ENCODE measurements at places on chromosomes 5 and 9.

GRCh38 chr5:71782771-71783770 lies 64.0 kb downstream of the CARTPT start:
- peak; percentile 93 for DNase-seq

GRCh38 chr5:173926359-173926758 lies 38.2 kb downstream of the CPEB4 start:
- no peak for DNase-seq

GRCh38 chr9:107732781-107733522 lies 243.4 kb upstream of the KLF4 start:
- DNase-seq: no peak

DNA sequence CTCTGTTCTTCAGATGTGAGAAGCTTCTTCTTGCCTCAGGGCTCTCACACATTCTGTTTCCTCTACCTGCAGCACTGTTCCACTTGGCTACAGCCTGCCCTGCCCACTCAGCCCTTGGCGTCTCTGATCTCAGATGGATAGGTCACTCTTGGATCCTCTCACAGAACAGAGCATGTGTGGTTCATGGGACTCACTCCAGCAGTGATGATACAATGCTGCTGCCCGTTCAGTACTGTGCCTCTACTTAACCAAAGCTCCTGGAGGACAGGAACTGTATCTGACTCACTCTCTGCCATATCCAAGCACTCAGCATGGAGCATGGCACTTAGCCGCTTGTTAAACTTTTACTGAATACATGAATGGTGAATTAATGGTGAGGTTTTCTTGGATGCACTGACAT lies 3.4 kb upstream of the SPINK4 start:
- DNase-seq: no peak

GRCh38 chr5:39471836-39472508 lies 47.2 kb upstream of the DAB2 start:
- DNase-seq: no peak

GRCh38 chr9:74953235-74953751 lies 581 bp upstream of the C9orf40 start:
- no peak for DNase-seq

DNA sequence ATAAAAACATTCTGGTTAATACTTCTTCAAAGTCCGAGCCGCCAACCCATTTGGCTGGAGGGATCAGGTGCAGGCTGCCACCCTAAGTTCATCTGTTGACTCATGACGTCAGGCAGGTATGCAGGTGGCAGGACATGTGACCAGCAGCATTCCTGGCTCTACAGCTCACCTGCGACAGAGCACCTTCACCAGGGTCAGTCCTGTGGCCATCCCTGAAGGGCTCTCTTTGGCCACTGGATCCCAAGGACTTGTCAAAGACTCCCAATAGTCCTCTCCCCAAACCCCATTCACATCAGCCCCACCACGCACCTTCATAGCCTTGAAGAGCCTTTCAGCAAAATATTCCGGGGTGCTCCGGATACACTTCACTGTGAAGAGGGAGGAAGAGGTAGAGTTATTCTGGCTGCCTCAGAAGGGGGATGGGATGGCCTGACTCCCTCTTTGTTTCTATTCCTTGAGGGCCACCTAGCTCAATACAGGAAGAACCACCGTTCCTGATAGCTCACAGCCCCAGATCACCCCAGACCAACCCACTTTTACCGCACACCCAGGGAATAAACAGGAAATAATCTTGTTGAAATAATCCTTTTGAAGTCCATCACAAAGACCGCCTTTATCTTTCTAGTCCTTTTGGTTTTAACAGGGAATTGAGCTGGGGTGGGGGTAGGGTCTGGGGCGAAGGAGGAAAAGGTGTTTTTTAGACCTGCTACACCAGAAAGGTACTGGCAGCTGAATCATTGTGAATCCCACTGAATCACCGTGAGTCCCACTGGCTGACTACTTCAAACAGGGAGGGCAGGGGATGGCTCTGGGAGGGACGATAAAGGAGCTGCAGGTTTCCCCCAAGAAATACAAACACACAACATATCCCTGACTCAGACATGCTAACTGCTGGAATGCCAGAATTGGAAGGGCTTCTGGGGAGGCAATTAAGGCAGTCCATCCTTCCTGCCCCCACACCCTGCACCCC lies 26.4 kb downstream of the ANXA6 start:
- no peak for DNase-seq

- no peak for DNase-seq
Measured at GRCh38 chr5:41094871-41095270, 23.7 kb upstream of the MROH2B start.

- DNase-seq: no peak
Measured at GRCh38 chr5:55897206-55897894, 46.2 kb downstream of the IL31RA start.

DNA sequence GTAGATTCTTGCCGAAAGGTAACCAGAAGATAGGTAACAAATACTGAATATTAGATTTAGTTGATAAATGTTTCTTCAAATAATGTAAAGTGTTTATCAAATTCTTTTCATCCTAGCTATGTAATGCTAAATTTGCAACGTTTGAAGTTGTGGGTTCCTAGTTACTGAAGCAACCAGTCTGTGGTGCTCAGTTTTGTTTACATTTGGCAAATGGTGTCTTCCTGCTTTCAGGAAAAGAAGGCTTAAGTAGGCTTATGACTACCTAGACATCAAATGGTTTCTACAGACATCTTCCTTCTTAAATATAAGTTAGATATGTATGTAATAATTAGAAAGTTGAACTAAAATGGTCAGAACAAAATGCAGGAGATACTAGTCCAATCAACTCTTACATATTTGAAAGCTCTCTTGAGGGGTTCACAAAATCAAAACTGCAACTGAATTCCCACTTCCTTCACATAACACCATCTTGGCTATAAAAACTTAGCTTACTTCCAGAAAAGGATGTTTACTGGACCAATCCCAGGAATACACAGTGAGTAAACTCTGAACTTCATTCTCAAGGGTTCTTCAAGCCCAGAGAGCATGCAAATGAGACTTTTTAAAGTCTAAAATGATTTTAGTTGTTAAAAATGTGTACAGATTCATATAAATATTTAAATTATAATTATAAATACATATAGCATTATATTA lies 125.7 kb upstream of the ITGA1 start:
- no peak for DNase-seq

DNA sequence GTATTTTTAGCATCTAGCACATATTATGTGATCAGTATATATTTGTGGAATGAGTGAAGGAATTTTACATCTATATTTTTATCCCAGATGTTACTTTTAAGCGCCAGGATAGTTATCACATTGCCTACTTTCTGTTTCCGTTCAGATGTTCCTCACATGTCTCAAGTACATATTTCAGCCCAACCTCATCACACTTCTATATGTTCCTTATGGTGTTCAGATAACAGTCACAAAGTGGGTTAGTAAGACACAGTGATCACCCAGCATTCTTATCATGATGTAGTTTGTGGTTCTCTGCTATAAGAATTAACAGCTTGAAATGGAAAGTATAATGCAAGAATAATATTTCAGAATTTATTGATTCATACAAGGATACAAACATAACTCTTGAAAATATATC lies 170.0 kb upstream of the RASA1 start:
- DNase-seq: no peak

GRCh38 chr9:69370430-69370829 lies 45.4 kb downstream of the ENTREP1 start:
- DNase-seq: no peak

GRCh38 chr9:135295551-135296300 lies 183.9 kb upstream of the PPP1R26 start:
- DNase-seq: no peak

- DNase-seq: peak; percentile 68
Measured at GRCh38 chr9:37963936-37964739, 60.2 kb upstream of the SLC25A51 start.

DNA sequence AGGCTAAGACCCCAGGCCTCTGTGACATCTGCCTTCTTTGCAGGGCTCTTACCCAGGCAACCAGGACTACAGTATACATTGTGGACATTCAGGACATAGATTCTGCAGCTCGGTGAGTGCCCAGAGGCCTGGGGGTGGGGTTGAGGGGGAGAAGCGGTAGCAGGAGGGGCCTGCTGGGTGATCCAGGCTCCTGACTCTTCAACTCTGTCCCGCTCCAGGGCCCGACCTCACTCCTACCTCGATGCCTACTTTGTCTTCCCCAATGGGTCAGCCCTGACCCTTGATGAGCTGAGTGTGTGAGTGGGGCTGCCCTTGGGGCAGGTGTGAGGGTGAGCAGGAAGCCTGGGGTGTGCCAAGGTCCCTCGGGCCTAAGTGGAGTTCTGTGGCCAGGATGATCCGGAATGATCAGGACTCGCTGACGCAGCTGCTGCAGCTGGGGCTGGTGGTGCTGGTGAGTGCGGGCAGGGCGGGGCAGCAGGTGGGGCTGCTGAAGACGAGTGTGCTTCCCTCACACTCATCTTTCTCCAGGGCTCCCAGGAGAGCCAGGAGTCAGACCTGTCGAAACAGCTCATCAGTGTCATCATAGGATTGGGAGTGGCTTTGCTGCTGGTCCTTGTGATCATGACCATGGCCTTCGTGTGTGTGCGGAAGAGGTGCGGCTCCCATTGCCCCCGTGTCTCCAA lies 19.8 kb downstream of the GPRIN1 start:
- DNase-seq: no peak

DNA sequence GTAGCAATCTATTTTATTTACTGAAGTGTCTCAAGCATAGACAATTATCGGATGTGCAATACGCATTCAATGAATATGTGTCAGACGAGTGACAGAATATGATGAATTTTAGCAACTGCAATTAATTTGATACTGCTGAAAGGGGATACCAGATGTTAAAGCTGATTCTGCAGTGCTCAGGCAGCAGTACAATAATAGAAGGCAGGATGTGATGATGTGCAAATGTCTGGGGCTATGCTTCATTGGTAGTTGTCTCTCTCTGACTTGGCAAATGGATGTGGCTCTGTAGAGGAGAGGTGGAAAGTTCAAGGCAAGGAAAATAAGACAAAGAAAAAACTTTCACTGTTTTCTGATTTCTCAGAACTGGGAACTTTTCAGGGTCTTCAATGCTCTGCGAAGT lies 721.2 kb downstream of the CDH18 start:
- DNase-seq: no peak

DNA sequence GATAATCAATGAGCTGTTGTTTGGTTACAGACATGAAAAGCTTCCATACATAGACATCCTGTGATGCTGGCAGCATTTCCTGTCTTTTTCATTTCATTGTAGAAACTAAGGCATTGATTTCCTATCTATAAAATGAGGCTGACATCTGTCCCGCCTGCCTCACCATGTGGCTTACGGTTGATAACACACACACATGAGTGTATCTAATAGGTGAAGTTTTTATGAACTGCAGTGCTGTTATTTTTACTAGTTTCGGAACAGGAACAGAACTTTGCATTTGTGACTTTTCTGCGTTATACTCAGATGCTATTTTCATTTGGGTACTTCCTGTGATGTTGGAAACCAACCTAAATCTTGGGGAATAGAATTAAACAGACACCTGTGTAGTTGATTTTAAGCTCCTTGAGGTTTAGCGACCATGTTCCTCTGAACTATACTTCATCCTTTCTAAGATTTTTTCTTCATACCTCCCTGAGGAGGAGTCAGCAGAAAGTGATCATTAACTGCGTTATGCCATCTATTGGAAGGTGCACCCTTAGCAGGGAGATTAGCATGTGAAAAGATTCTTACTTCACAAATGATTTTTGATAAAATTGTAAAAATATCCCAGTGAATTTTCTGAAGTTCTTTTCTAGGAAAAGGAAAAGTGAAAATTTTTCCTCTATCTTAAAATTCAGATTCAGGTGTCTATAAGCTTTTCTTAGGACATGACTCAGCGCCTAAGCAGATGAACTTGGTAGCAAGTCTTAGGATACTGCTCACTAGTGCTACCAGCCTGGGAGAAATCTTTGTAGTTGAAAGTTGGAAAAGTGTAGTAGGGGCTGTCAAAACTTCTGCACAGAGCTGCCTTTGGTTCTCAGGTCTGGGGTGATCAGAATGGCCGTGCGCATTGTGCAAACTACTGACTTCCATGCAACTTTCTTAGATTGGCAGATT lies 134.5 kb downstream of the TRIO start:
- no peak for DNase-seq

- DNase-seq: no peak
Measured at GRCh38 chr5:1507457-1507856, 16.3 kb downstream of the LPCAT1 start.

- no peak for DNase-seq
Measured at GRCh38 chr5:134447815-134448520, 36.3 kb upstream of the CDKN2AIPNL start.

DNA sequence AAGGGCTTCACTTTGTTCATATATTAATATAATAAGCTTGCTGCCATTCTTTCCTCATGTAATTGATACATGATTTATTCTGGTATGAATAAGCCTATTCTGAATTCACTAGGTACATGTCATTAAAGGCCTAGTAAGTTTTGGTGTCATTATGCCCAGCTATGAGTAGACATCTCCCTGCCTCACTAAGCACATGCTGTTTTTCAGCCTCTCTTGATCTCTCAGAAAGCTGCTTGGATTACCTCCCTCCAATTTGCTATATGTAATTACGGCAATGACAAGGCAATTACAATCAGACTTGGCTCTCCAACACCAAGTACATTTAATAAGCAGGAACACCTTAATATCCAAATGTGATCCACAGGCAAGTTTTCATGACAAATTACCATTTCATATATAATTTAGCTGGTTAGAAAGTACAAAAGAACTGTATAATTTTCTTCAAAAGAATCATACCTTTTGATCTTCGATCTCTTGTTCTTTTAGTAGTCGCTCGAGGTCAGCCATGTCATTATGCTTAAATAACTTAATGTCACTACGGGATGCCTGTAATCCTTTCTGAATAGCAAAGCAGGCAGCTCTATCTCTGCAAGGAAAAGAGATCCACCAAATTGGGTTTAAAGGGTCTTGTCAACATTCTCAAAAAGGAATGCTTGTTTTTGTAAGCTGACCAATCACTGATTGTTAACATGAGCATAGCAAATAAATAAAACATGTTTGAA lies 56.3 kb downstream of the SPTLC1 start:
- DNase-seq: no peak

GRCh38 chr5:165859251-165859650 lies 2353.8 kb downstream of the MAT2B start:
- DNase-seq: no peak

GRCh38 chr9:79988126-79988525 lies 416.4 kb downstream of the TLE4 start:
- no peak for DNase-seq

DNA sequence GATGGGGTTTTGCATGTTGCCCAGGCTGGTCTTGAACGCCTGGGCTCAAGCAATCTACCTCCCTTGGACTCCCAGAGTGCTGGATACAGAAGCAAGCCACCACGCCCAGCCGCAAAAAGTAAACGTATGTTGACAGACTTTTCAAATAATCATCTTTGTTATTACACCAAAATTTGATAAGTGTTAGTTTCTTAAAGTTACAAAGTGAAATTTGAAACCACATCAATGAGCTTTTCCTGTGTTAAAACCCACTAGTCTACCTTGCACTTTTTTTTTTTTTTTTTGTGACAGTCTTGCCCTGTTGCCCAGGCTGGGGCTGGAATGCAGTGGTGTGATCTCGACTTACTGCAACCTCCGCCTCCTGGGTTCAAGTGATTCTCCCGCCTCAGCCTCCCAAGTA lies 29.9 kb downstream of the SPACA9 start:
- DNase-seq: no peak

- no peak for DNase-seq
Measured at GRCh38 chr9:21903380-21903965, 90.7 kb downstream of the CDKN2A start.

All from head of caudate nucleus (tissue), 42 donors.